ENCODE measurements at places on chromosomes 5 and 9.

DNA sequence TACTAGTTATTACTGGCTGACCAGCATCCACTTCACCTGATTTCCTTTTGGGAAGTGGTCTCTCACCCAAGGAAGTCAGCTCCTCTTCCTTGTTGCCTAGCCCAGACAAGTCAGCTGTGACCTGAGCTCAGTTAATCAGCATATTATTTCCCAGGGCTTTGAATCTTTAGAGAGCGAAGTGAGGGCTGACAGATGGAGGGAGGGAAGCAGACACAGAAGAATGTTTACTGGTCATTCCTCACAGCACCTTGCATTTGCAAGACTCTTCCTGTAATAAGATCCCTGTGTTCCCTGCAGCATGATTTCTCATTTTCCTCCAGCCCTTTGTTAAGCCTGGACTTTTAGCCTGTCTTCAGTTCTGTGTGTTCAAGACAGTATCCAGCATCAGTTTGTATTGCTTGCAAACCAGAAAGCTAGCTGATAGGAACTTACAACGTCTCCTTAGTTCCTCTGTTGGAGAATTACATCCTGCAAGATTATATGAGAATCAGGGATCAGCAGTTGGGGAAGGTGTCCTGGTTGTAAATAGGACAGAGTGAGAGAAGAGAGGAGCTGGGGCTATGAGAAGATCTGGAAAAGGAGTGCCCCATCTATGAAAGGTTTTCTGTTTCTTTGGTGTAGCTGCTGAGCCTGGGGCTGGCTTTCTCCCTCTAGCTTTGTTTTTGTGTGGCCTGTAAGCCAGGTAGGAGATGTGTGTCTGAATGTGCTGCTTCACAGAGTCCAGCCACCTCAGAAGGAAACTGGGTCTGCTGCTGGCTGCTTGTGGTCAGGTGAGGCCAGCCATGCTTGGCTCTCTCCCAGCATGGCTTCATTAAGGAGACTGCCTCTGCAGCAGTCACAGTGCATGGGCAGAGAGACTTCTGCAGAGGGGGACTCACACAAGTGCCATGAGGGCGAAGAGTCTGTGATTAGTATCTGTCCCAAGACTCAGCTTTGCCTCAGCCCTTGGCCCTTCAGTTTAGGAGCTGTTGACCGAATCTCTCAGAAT lies 50.3 kb downstream of the MAN2A1 start:
- DNase-seq, result no peak

- no peak for DNase-seq
These were observed 215.8 kb upstream of the TRIM32 start for GRCh38 chr9:116471093-116471906.

DNA sequence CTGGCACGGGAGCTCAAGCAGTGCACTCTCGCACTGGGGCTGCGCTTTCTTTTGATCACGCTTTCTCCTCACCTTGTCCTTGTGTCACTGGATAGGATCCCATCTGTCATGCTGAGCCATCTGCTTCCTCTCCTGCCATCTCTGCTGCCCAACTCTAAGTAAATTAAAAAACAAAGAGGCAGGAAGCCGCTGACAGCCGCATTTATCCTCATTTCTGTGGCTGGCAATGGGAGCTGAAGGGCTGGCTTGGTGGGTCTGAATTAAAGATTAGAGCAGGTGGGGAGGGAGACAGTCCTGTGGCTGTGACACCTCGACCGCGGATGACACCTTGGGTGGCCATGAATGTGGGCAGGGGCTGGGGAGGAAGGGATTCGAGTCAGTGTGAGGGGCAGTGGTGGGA lies 159.2 kb upstream of the ALDH1B1 start:
- no peak for DNase-seq

GRCh38 chr5:177133096-177133852 lies at the start of gene NSD1:
Gene NSD1 (plus strand): TSS chr5:177133773. CDS start chr5:177135104, 1,331 bp downstream.
- peak; percentile 58 for DNase-seq

DNA sequence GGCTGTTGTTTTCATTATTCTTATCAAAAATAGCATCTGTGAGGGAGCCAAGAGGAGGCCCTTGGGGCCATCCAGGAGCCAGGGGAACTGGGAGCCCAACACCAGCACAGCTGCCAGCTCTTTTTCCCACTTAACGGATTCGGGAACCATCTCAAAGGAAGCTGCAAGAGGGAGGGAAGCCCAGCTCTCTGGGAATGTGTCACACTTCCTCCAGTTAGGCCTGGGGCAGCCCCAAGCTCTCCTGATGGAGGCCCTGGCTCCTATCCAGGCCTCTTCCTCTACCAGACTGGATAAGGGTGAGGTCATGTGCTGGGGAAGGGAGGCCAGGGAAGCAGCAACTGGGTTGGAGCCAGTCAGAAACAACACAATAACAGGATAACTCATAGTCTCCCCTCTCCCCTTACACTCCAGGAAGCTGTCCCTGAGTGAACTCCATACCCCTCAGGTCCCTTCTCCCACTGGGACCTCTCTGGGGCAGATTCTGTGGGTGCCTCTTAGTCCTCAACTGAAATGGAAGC lies 12.7 kb downstream of the CSF2 start:
- no peak for DNase-seq

- DNase-seq, result no peak
These were observed 402.1 kb upstream of the BRINP1 start for GRCh38 chr9:119771341-119771740.

DNA sequence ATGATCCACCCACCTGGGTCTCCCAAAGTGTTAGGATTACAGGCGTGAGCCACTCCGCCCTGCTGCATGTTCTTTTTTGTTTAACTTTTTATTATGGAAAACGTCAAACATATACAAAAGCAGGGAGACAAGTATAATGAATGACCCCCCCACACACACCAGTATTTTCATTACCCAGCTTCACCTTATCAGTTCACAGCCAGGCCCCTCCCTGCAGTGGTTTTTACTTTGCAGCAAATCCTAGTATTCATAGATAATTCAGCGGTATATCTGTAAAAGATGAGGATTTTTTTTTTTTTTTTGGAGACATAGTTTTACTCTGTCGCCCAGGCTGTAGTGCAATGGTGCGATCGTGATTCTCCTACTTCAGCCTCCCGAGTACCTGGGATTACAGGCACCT lies 2.3 kb downstream of the POMT1 start:
- no peak for DNase-seq

GRCh38 chr9:134240361-134240760 lies 76.0 kb upstream of the RNU6ATAC start:
- DNase-seq, result no peak

DNA sequence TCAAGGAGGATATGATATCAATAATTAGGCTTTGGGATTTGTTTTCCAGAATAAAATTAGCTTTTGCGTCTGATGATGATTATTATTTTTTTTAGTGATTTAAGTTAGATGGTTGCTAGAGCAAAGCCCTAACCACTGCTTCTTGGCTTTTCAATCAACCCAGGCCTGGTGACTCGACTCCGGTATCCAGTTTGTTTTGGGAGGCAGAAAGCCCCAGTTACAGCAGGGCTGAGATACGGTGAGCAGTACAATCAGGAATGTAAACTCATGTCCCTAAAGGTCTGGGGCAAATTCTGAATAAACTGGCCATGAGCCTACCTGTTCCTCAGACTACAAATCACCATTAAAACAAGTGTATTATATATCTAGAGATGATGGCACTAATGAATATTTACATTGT lies 24.4 kb upstream of the CYFIP2 start:
- DNase-seq, result no peak

DNA sequence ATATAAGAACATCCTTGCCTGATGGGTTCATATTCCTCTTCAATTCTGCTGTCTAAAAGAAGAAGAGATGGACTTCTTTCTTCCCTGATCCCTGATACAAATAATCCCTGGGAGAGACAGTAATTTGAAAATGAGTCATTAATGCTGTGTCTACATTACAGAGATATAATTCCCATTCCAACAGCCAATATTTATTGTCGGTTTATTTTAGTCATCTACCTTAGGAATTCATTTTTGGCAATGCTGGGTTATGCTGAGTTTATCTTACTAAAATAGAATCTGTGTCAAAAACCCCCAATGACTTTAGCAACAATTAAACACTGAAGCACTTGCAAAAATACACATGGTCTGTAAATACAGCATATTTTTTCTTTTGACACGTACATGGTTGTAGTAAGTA lies 23.9 kb downstream of the ZNF474 start:
- no peak for DNase-seq

DNA sequence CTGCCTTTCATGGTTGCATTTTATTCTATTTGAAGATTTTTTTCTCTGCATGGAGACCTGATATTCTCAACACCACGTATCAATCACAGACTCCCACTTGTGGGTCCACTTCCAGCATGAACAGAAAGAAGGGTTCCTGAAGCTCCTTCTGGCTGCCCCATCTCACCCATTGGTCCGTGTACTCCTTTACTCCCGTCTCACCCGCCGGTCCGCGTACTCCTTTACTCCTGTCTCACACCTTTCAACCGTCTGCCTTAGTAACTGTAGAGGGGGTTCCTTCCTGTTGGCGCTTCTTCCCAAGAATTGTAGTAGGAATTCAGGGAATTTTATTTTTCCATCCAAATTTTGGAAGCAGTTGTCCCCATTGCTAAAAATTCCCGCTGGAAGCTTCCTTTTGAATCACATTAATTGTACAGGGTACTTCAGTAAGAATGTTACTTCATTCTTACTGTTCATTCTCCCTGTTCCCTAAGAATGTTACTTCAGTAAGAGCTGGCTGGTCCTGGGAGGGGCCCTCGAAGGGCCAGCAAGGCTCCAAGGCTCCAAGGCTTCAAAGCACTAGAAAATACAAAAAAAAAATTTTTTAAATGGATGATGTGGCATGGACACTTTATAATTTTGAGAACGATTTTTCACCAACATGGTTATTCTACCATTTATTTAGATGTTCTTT lies 3.9 kb upstream of the LPCAT1 start:
- no peak for DNase-seq

DNA sequence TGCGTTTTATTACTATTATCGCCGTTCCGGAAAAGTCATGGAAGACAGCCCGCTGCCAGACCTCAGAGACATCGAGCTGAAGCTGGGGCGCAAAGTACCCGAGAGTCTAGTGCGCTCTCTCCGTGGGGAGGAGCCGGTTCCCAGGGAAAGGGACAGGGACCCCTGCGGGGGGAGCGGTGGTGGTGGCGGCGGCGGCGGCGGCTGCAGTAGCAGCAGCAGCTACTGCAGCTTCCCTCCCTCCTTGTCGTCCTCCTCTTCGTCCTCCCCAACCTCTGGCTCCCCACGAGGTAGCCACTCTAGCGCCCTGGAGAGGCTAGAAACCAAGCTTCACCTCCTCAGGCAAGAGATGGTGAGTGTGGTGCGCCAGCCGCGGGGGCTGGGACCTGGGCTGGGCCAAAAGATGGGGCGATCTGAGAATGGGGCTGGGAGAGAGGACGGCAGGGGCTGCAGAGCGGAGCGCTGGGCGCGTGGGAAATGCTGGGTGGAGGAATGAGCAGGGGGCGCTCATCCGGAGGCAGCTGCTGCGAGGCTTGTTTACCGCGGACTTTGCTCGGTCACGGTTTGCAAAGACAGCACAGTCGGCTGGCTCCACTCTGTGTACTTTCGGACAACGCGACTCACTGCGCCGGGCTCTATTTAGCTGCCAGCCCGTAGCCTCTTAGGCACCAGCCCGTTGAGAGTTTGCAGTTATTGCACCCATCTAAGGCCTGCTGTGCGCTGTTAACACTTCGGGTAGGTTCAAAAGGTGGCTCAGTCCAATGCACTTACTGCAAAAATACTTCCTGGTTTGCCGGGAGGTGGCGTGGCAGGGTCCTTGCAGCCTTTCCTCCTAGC lies 1.1 kb downstream of the LURAP1L start:
- DNase-seq, result no peak

DNA sequence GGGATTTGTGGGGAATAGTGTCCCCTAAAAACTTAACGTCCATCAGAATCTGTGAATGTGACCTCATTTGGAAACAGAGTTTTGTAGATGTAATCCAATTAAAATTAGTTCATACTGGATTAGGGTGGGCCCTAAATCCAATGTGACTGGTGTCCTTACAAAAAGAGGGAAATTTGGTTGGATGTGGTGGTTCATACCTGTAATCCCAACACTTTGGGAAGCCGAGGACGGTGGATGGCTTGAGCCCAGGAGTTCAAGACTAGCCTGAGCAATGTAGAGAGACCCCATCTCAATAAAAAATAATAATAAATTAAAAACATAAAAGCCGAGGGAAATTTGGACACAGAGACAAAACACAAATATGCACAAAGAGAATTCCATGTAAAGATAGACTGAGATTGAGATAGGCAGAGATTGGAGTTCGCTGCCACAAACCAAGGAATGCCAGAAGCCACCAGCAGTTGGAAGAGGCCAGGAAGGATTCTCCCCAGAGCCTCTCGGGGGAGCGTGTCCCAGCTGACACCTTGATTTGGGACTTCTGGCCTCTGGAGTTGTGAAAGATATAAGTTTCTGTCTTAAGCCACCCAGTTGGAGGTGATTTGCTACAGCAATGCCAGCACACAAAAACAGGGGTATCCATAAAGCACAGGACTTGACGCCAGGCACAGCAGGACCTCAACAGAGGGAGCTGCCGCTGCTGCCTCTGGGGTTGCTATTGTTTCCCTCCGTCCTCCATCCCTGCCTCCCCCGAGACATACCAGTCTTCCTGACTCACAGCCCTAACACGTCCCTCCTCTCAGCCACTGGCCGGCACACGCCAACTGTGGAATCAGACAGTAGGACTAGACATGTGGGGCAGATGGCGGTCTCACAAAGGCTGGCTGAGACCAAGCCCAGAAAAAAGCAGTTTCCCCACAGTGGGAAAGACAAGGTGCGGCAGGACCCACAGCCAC lies 73.8 kb upstream of the IL17B start:
- no peak for DNase-seq

GRCh38 chr5:169637085-169637548 lies at the start of gene DOCK2:
Gene DOCK2 (plus strand): TSS chr5:169637275. CDS start chr5:169637327, 52 bp downstream.
- DNase-seq, result peak; percentile 34

DNA sequence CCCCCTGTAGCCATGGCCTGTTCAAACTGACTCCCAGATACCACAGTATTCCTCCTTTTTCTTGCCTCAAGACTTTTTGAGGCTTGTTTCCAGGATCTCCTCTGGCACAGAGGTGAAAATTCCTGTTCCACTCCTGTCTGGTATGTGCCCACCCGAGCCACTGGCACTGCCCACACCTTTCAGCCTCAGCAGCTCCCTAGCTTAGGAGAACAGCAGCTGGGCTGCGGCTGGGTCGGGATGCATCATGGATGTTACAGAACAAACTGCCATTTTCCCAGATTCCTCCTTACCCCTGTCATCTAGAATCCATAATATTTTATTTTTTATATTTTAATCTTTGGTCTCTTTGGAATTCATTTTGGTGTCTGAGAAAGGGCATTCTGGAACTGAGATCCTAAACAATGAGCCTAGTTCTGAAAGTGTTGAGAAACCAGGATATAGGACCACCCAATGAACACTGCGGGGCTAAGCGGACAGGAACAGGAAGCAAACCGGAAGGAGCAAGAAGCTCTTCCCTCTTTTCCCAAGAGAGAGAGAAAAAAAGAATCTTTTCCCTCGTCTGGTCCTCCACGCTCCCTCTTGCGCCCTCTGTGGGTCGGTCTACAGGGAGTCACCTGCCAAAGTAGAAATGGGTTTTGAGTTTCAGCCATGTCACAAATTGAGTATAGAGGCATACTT lies 12.5 kb downstream of the OR2S2 start:
- no peak for DNase-seq

DNA sequence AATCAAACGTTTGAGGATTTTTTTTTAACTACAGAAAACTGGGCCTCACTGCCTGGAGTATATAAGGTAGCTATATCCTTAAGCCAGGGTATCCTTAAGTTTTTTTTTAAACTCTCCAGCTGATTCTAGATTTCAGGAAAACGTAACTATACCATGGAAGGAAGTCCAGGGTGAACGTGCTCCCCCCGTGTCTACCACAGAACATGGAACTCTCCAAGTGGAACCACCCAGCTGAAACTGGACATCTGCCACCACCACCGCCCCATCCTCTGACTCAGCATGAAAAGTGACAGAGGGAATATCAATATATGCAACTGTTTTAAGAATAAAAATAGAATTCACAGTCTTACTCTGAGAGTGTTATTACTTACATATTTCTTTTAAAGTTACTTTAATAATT lies 61.3 kb downstream of the DROSHA start:
- DNase-seq, result no peak

GRCh38 chr9:92310562-92310961 lies 14.6 kb downstream of the NOL8 start:
- no peak for DNase-seq
